Activated naive CD4-positive, alpha-beta T cell (primary cell): ENCODE measurements at places on chromosomes 5 and 9.

DNA sequence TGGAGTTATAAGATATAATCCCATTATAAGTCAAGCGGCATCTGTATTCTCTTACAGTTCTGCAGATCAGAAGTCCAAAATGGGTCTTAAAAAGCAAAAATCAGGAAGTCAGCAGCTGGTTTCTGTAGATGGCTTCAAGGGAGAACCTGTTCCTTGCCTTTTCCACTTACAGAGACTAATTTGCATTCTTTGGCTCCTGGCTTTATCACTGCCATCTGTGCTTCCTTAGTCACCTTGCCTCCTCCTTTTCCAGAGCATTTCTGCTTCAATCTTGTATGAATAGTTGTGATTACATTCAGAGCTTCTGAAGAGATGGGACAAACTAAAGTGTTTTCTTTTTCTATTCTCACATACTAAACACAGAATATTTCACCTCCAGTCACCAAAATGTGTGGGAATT, 647.3 kb upstream of the GRAMD2B start:
- DNase-seq: no peak

- no peak for DNase-seq
Observed at GRCh38 chr9:3238236-3238635, 287.6 kb downstream of the RFX3 start.

DNA sequence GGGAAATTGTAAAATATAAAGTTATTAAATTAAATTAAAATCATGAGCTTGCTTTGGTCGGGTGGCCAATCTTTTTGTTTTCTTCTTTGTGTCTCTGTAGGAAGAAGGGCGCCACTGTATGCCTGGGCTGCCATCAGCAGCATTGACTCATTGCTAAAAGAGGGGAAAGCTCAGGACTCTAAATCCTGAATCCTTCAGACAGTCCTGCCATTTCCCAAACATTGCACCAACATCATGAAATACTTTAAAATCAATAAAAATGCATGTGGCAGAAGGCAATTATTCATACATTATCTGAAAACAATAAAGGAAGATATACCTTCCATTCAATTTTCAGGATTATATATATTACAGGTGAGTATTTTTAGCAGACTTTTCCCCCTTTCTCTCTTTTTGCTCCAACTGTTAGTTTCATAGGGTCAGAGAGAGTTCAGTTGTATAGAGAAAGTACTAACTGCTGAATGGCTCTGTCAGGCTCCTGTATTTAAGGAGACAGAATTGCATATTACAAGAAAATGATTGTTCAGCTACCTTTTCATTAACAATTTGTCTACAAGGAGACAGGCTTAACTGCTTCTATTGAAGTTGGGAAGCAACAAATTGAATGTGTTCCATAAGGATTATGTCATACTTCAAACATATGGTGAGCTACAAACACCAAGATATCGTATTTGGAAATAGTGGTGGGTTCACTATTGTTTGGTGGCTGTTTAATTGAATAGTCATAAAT, 95.7 kb downstream of the ATPSCKMT start:
- no peak for DNase-seq

GRCh38 chr5:57085306-57086081, 88.4 kb upstream of the GPBP1 start:
- no peak for DNase-seq

DNA sequence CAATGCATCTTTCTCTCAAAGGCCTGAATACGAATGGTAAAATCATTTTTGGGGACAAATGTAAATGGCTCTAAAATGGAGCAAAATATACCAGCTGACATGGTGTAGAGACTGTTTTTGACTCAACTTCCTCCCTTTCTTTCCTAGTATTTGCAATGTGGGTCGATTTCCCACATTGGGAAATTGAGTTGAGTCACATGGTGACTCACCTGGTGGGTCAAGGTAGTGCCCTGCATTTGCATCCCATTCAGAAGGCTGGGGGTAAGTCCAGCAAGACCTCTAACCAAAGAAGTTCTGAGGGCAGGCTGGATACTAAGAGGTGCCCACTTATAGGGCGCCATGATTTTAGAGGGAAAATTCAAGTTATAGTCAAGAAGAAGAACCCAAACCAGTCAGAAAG, 179.6 kb upstream of the MPDZ start:
- DNase-seq: no peak

DNA sequence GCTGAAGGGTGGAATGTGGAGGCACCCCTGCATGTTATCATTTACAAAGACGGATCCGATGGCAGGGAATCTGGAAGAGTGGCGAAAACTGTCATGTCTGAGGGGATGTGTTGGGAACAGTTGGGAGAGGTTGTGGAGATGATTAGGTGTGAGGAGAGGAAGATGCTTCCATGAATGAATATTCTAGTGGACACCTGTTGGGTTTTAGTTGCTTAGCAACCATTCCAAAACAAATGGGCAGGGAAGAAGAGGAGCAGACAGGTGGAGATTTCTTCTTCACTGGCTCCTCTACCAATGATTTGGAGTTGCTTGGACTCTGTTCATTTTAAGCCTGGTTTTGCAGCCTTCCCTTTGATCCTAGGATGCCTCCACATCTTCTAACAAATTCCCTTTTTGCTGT, 465.3 kb upstream of the CLINT1 start:
- DNase-seq: no peak

GRCh38 chr5:115888027-115888426, 46.3 kb downstream of the AP3S1 start:
- no peak for DNase-seq

DNA sequence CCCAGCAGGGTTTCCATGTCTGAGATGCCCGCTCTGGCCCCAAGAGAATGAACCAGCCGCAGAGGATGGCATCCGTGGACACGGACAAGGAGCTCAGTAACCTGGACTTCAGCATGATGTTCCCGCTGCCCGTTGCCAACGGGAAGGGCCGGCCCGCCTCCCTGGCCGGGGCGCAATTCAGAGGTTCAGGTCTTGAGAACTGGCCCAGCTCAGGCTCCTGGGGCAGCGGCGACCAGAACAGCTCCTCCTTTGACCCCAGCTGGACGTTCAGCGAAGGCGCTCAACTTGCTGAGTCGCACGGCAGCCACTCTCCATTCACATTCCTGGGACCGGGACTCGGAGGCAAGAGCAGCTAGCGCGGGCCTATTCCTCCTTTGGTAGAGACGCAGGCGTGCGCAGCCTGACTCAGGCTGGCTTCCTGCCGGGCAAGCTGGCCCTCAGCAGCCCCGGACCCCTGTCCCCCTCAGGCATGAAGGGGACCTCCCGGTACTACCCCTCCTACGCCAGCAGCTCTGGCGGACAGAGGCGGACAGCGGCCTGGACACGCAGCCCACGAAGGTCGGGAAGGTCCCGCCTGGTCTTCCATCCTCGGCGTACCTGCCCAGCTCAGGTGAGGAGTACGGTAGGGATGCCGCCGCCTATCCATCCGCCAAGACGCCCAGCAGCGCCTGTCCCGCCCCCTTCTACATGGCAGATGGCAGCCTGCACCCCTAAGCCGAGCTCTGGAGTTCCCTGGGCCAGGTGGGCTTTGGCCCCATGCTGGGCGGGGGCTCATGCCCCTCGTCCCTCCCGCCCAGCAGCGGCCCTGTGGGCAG, 74.4 kb downstream of the INSL6 start:
- no peak for DNase-seq

GRCh38 chr9:138013836-138014562, 136.4 kb downstream of the CACNA1B start:
- no peak for DNase-seq

DNA sequence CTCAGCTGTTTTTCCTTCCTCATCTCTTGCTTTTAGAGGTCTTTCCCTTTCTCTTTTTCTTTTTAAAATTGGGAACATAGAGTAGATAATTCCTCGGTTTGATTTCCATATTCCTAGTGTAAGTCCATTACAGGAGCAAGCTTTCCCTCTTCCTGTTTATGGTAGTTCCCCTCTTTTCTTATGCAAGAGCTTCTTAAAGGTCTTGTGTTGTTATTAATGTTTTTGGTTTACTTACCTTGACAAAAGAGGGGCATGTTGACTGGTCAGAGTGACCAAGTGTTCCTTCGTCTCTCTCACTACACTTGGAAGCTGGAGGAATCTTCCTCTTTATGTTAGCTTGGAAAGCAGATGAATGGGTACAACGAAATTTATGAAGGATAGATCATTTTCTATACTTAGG, 8.3 kb downstream of the ATG10 start:
- DNase-seq: no peak

- DNase-seq: no peak
Observed at GRCh38 chr9:101030086-101030391, 1.5 kb downstream of the PLPPR1 start.

GRCh38 chr5:120465436-120465961, 1.4 kb downstream of the PRR16 start:
- no peak for DNase-seq

GRCh38 chr5:176458904-176459561, 10.8 kb downstream of the FAF2 start:
- DNase-seq: no peak

DNA sequence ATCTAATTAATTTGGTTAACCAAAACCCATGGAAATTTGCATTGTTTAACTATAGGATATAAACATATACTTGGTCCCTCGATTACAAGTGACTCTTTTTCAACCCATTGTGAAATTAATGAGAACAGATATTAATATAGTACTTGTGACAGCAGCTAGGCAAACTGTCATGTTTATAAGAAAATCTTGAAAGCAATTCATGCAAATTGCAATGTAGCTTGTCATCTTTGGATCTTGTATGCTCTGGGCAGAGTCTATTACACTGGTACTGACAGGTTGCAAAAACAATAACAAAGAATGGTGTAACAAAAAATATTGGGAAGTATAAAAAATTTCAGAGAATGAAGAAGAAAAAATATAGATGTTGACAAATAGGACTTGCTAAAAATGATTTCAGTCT, 941.0 kb downstream of the DNAH5 start:
- no peak for DNase-seq

GRCh38 chr9:93037476-93037971, 21.0 kb upstream of the SUSD3 start:
- no peak for DNase-seq

- no peak for DNase-seq
Observed at GRCh38 chr5:170420806-170421412, 31.7 kb upstream of the KCNMB1 start.

- DNase-seq: no peak
Observed at GRCh38 chr9:112869041-112869529, 21.6 kb downstream of the SLC46A2 start.

GRCh38 chr9:98558575-98558974, 150.2 kb downstream of the GABBR2 start:
- DNase-seq: no peak

DNA sequence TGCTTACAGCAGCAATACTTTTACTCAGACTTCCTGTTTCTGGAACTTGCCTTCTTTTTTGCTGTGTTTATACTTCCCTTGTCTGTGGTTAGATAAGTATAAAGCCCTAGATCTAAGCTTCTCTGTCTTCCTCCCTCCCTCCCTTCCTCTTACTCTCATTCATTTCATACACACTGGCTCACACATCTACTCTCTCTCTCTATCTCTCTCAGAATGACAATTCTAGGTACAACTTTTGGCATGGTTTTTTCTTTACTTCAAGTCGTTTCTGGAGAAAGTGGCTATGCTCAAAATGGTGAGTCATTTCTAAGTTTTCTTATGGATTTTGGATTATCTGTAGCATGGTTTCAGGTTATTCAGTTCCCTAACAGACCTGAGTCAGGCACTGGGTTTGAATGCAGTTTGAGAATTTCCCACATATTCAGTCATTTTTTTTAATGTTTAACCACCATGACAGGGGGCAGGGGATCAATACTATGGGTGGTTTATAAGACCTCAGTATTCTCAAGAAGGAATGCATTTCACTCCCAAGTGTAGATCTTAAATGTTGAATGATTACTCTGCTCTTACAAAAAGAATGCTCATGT, at the start of gene IL7R:
Gene IL7R (plus strand): TSS at position 127 of the 587 bp plus-strand sequence. CDS start 87 bp downstream, at position 214.
- no peak for DNase-seq

GRCh38 chr5:174731214-174732035, 7.0 kb downstream of the MSX2 start:
- no peak for DNase-seq

GRCh38 chr9:134537951-134538641, 103.5 kb upstream of the COL5A1 start:
- no peak for DNase-seq

- DNase-seq: no peak
Observed at GRCh38 chr5:14869668-14870164, 1.9 kb downstream of the ANKH start.

DNA sequence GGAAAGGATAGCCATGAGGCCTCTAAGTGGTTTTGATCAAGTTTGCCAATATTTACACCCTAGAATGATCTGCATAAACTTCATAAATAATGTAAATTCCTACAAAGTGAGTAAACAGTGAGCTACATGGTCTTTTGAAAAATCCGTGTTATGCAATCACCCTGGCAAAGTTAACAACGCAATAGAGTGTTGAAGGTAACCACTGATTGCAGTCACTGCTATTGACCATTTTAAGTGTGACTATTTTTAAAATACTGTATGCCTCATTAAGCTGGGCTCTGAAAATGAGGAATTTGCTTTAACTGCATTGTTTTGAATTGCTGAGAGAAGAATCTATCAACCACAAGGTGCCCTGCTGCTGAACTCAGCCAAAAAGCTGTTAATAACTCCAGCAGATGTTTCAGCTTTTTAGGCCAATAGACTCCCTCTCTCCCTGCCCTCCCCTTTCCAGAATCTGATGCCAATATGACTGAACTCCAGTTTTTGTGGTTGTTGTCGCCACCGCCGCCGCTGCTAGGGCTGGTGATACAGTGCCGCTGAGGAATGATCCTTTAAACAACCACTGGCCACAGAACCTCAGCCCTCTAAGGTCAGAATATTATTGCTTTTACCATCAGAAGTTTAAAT, 35.3 kb upstream of the SMARCA2 start:
- no peak for DNase-seq

GRCh38 chr9:101098392-101098791, 69.9 kb downstream of the PLPPR1 start:
- DNase-seq: no peak

DNA sequence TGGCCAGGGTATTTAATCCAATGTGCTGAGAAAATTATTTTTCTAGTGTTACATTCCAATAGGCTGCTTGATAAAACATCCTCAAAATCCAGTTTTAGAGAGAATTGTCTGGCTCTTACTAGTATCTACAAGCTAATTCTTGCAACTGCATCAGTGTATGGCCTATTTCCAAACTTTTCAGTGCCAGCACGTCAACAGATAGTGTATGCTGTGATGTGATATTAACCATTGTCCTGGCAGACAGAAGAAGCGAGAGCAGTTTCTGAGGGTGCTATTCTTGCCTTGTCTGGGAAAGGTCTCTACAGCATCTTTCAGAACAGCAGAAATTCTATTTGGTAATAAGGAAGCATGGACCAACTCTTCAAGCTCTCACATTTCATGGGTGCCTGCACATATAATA, 174.2 kb upstream of the CDH12 start:
- DNase-seq: no peak
